ENCODE measurements at places on chromosomes 12 and 14. TPM values are rescaled to one million over a fixed set of nuclear protein-coding genes. Genes with fewer than 3 reads are reported as not detected.

GRCh38 chr12:12470751-12471306 lies 91.8 kb downstream of the DUSP16 start:
- DNase-seq = no peak

DNA sequence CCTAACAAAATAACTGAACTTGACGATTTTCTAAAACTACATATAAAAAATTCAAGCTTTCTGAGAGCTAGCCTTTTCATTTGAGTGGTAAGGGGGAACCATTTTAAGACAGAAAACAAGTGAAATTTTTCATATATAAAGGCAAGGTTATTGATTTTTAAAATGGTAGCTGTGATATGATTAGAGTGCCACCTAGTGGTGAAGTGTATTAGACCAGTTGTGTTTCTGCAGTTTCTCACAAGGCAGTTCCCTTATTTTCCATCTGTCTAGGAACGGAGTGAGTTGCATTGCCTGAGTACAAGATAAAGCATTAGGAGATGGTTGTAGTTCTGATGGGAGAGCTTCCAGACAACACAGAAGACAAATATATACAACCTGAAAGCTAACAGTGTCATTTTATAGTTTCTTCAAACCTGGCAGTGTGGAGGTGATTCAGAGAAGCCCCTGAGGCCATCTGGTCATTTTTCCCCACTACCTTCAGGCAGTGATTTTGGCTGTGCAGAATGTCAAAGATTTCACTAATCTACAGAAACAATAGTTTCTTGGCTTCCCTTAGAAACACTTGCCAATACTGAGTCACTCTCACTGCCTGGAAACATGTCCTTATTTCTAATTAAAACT lies 180.8 kb downstream of the C12orf50 start:
- no peak for DNase-seq

- DNase-seq = no peak
These were observed 125.7 kb downstream of the SCARB1 start for GRCh38 chr12:124737772-124738635.

- DNase-seq = no peak
These were observed 59.0 kb downstream of the CDC42BPB start for GRCh38 chr14:102998393-102998792.

- no peak for DNase-seq
These were observed 1036.4 kb upstream of the FOXG1 start for GRCh38 chr14:27730204-27730603.

DNA sequence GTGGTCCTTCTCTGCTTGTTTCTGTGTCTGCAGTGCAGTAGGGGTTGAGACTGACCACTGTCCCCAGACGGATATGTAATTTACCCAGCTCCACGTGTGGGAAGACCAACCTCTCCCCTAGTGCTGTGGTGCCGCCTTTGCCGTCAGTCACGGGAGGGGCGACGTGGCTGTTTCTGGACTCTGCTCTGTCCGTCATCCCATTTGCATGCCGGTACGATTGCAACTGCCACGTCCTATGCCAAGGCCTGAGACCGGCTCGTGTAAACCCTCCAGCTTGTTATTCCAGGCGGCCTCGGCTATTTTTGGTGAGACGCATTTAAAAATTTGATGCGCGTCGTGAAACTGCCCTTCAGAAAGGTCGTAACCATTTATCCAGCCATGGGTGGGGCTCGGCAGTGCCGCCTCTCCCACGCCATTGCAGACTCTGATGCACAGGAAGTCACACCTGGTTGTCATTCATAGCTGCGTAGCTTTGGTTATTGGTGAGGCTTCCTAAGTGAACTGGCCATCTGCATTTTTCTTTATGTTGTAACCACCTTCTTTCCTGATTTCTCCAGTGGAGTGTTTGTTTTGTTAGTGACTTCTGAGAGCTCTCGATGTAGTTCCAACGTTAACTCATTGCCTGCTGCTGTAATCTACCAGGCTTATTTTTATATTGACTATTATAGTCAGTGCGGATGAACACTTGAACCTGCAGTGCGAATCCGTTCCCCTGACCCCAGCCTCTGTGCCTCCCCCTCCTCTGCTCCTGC lies 75.1 kb downstream of the ADGRD1 start:
- DNase-seq = peak; percentile 19

DNA sequence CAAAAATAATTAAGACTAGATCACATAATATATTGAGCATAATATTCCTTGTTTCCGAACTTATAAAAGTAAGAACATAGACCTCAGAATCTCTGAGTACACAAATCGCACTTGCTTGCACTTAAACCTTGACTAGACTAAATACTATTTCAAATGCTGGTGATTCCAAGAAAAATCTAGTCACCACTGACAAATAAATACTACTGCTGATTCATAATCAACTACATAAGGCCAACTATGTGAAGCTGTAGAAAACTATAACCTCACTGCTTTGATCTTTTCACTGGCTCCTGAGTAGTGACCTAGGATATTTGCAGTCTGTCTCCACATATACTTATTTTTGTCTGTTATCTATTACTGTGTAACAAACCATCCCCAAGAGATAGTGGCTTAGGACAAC lies 245.4 kb downstream of the DIO2 start:
- no peak for DNase-seq

GRCh38 chr12:93438266-93439050 lies 3.3 kb downstream of the UBE2N start:
- no peak for DNase-seq

DNA sequence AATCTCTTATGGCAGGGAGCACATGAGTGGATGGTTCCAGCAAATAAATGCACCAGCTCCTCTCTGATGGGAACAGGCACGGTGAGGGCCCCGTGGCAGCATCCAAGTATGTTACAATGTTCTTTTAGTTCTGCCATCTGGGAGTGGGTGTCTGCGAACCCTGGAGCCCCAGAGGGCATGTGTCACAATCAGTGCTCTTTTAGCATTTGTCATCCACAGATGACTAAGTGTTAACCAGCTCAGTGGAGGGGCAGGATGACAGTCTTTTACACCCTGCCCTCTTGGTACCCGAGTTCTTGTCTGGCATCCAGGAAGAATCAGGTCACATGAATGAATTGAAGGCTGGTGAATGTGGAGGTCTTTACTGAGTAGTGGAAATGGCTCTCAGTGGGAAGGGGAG lies 560.4 kb upstream of the FLRT2 start:
- no peak for DNase-seq

GRCh38 chr12:48631071-48631470 lies 51.0 kb downstream of the KANSL2 start:
- no peak for DNase-seq

DNA sequence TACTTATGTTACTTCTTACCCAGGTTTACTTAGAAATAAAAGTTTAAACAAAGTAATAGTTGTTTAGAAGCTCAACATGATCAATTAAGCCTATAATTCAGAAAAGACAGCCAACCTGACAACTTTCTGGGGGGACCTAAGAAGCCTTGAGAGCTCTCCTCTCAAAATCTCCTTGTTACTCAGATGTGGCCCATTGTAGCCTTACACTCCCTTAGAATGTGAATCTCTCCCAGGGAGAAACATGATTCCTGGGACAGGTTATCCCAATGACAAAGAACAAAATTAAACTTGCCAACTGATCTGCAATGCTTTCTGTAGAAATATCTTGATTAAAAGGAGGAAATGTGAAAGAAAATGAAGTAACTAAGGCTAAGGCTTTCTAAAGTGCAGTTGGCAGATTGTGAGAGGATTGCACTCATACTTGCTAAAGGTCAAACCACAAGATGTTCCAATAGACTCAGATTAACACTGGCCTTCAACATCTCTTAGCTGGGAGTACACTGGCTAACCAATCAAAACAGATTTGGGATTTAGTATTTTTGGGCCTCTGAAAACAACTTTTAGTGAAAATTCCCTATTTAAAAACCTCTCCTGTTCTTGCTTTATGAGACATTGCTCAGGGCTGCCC lies 72.3 kb upstream of the TMX1 start:
- no peak for DNase-seq

DNA sequence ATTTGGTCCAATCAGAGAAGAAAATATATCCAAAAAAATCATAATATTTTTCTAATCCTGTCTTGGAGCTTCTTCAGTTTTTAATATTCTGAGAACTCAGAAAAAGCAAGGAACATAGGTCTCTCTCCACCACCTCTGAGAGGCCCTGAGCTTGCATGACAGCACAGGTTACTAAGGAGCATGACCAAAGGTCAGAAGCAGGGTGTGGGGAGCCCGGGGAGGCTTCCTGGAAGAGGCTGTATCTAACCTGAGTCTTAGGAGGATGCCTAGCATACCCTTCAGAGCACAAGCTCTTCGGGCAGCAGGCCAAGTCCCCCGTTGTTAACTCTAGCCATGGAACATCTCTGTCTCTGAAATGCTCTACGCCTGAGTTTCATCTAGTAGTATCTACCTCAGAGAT lies 15.7 kb upstream of the STON2 start:
- DNase-seq = no peak

GRCh38 chr14:88612981-88613380 lies 50.1 kb downstream of the ZC3H14 start:
- no peak for DNase-seq

GRCh38 chr12:57868851-57869268 lies 22.3 kb upstream of the CTDSP2 start:
- peak; percentile 80 for DNase-seq

DNA sequence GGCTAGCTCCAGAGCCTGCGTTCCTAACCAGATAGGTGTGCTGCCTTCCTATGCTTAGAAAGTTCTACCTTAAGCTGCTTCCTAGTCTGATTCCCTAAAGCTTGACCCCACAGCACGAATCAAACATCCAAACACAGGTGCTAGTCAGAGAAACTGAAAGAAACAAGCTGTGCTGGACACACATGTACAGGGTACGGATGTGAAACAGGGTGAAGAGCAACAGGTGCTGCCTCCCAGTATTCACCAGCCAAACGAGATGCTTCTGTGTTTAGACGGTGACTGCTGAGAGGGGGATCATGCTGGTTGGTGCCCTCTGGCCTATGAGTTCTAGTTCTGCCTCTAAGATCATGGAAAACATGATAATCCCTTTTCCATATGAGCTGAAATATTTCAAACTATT lies 105.3 kb downstream of the GRIP1 start:
- DNase-seq = no peak

GRCh38 chr12:91954747-91955146 lies 190.9 kb downstream of the BTG1 start:
- DNase-seq = no peak

DNA sequence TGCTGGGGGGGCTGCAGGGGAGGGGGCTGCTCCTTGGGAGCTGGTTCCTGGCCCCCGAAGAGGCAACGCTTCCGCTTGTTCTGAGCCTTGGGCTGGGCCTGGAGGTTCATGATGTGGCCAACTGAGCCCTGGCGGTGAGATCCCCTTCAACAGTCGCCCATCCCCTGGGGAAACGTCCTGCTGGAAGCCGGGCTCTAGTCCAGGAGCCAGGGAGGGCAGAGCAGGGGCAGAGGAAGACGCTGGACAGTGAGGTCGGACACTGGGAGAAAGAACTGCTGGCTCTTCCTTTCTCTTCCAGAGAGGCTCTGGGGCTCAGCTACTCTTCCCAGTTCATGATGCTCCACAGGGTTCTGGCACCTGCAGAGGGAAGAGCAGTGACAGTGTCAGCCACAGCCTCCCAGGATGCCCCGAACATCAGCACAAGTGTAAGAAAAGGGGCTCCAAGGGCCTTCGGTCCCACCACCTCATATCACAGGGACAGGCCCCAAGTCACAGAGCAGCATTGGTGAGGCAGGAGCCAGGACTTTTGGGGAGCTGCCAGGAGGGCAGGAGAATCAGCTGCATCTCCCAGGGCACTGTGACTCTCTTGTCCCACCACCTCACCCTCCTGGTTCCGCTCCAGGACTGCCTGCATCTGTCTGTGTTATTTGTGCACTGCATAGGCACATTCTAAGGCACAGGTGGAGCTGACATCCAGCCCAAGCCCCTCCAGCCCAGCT lies 25.9 kb upstream of the PNMA1 start:
- no peak for DNase-seq

- no peak for DNase-seq
These were observed 74.6 kb downstream of the FRMD6 start for GRCh38 chr14:51726166-51726899.

The ACSM4 gene
- not detected for total RNA-seq

The KIF26A gene
- total RNA-seq = 0.59 TPM

The RAD51B gene
- 1.6 TPM for total RNA-seq

The CLEC12A gene
- total RNA-seq = 0.98 TPM

The MSRB3 gene
- total RNA-seq = 46.4 TPM

The KCNMB4 gene
- total RNA-seq = 1.4 TPM

The SCYL2 gene
- total RNA-seq = 35.1 TPM

The CCDC177 gene
- not detected for total RNA-seq

The USP44 gene
- 0.38 TPM for total RNA-seq

Data from gastrocnemius medialis (tissue), 4 donors.